ENCODE measurements at places on chromosomes 16 and 17. TPM values are rescaled to one million over a fixed set of nuclear protein-coding genes. Genes with fewer than 3 reads are reported as not detected.

B3GNT9 gene
- 2.3 TPM for total RNA-seq

ARHGAP44 gene
- total RNA-seq, result 0.55 TPM

CCL17 gene
- total RNA-seq, result 1.2 TPM

GAS2L2 gene
- 0.07 TPM for total RNA-seq

NPTX1 gene
- total RNA-seq, result 22.7 TPM

ARL5C gene
- total RNA-seq, result not detected

KRT222 gene
- total RNA-seq, result not detected

ZSCAN10 gene
- total RNA-seq, result 0.30 TPM

ST3GAL2 gene
- total RNA-seq, result 14.8 TPM

NOG gene
- 2.6 TPM for total RNA-seq

C17orf75 gene
- 34.0 TPM for total RNA-seq

WNT3 gene
- total RNA-seq, result 0.12 TPM

TMEM170A gene
- total RNA-seq, result 30.5 TPM

LRRC37A gene
- total RNA-seq, result 0.85 TPM

CCL8 gene
- total RNA-seq, result not detected

CHAD gene
- total RNA-seq, result not detected

MMP15 gene
- 0.19 TPM for total RNA-seq

CCDC200 gene
- total RNA-seq, result 0.27 TPM

MT1A gene
- total RNA-seq, result 0.74 TPM

CES5A gene
- total RNA-seq, result not detected

NACA2 gene
- total RNA-seq, result not detected

MYO1C gene
- 24.1 TPM for total RNA-seq

USP22 gene
- total RNA-seq, result 148 TPM

USP7 gene
- 198 TPM for total RNA-seq

ZG16 gene
- total RNA-seq, result not detected

VMO1 gene
- 0.30 TPM for total RNA-seq

OTOA gene
- total RNA-seq, result 0.07 TPM

ZNF385C gene
- 0.23 TPM for total RNA-seq

TMEM238L gene
- total RNA-seq, result not detected

KRT24 gene
- not detected for total RNA-seq

MLX gene
- 40.7 TPM for total RNA-seq

C16orf89 gene
- total RNA-seq, result not detected

RSKR gene
- 17.6 TPM for total RNA-seq
